ENCODE measurements at places on chromosomes 7 and 10.

DNA sequence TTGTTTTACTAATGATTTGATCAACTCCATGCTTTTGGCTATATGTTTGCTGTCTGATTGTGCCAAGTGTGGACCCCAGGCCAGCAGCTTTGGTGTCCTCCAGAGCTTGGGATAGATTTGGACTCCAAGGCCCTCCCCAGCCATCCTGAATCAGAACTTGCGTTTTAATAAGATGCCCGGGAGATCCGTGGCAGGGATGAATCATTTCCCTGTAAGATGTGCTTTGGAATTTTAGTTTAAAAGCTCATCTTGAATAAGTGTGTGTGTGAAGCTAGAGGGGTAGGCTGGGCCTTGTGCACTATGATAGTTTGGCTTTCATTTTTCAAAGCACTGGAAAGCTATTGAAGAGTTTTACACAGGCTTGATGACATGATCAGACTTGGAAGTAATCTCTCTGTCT is 66.2 kb upstream of the SDK1 start:
- no peak for DNase-seq

DNA sequence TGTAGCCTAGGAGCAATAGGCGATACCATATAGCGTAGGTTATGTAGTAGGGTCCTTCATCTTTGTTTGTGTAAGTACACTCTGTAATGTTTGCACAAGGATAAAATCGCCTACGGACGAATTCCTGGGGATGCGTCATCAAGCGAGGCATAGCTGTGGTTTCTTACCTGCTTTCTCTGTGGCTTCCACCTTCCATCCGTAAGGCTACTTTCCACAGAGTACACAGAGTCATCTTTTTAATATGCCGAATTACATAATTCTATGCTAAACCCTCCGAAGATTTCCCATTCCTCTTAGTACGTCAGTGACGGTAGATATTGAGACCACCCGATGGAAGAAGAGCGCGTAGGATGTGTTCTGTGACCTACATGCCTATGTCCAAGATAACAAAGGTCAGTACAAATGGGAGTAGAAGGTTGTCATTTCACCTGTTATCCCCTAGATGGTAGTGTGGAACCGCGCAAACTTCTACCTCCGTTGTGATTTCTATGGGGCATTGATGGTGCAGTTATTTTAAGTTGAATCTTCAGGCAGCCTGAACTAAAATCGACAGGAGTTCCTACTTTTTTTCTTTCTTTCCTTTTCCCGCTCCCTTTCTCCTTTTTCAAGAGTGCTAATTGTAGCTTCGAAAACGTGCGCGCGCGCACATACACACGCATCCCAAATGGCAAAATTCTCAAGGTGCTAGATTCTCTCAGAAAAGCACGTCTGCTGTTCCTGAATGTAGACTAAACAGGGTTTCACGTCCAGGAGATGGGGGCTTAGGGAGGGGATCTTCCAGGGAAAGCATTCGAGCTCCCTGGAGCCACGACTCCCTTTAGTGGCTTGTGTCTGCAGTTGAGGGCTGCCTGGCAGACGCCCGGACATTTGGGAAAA is 111.7 kb upstream of the MBL2 start:
- peak; percentile 37 for DNase-seq

GRCh38 chr7:116633131-116633988 is 38.6 kb upstream of the MET start:
- no peak for DNase-seq

- DNase-seq, result no peak
These were observed 4.8 kb downstream of the DYNC2I1 start for GRCh38 chr7:158861004-158861787.

GRCh38 chr7:154868921-154869320 is 134.0 kb downstream of the PAXIP1 start:
- DNase-seq, result no peak

GRCh38 chr7:34075523-34076370 is 170.4 kb downstream of the BMPER start:
- DNase-seq, result no peak

DNA sequence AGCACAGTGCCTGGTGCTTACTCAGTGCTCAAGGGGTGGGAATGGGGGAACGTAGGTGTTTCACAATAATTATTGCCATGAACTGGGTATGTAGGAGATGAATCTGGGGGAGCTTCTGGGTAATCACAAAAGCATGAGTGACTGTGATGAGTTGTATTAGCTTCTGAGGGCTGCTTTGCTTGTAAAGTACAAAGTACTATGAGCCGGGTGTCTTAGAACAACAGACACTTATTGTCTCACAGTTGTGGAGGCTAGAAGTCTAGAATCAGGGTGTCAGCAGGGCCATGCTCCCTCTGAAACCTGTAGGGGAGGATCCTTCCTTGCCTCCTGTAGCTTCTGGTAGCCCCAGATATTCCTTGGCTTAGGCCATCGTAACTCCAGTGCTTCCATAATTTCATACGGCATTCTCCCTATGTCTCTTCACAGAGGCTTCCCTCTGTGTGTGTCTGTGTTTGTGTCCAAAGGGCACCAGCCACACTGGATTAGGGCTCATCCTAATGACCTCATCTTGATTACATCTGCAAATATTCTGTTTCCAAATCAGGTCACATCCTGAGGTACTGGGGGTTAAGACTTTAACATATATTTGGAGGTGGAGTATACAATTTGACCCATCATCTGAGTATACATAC is 84.8 kb upstream of the AGBL3 start:
- no peak for DNase-seq

DNA sequence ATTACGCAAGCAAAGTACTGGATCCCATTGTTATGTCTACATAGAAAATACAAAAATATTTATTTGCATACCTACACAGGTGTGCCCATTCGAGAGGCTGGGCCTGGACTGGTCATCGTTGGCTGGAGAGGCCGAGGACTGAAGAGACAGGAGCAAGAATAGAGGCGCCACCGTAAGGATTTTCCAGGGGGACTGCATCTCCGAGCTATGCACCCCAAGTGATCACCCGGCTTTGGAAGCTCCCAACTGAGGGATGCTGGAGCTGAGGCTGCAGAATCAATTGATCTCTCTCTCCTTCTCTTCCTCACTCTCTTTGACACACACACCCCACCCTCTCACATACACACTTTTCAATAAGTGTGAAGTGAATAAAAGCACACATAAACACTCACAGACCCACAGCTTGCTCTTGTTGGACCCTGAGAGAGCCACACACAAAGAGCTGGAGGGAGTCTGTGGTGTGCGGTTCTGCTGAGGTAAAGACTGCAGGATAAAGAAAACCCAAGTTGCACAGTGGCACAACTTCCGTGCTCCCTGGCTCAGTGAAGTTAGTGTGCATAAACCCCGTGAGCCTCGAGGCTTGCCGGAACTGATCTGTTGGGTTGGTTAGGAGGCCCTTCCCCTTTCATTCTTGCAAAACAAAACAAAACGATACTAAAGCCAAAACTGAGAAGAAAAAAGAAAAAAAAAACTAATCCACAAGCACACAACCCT is at the start of gene AOAH:
Gene AOAH, minus strand, starts transcription at position 544 of the 714 bp plus-strand sequence. Its CDS starts 346 bp downstream, at position 198.
- peak; percentile 88 for DNase-seq

- DNase-seq, result peak; percentile 10
These were observed 533.5 kb downstream of the GPAM start for GRCh38 chr10:111650088-111650487.

GRCh38 chr7:136389933-136390332 is 412.8 kb upstream of the MTPN start:
- DNase-seq, result no peak

- peak; percentile 30 for DNase-seq
These were observed 32.7 kb upstream of the NPVF start for GRCh38 chr7:25260862-25261494.

- no peak for DNase-seq
These were observed 155.4 kb downstream of the POU6F2 start for GRCh38 chr7:39133088-39133487.

GRCh38 chr10:63260860-63261251 is 127.7 kb downstream of the NRBF2 start:
- DNase-seq, result no peak

GRCh38 chr10:65788271-65788670 is 1137.6 kb upstream of the LRRTM3 start:
- no peak for DNase-seq

GRCh38 chr7:145797507-145797906 is 319.1 kb upstream of the CNTNAP2 start:
- DNase-seq, result no peak

DNA sequence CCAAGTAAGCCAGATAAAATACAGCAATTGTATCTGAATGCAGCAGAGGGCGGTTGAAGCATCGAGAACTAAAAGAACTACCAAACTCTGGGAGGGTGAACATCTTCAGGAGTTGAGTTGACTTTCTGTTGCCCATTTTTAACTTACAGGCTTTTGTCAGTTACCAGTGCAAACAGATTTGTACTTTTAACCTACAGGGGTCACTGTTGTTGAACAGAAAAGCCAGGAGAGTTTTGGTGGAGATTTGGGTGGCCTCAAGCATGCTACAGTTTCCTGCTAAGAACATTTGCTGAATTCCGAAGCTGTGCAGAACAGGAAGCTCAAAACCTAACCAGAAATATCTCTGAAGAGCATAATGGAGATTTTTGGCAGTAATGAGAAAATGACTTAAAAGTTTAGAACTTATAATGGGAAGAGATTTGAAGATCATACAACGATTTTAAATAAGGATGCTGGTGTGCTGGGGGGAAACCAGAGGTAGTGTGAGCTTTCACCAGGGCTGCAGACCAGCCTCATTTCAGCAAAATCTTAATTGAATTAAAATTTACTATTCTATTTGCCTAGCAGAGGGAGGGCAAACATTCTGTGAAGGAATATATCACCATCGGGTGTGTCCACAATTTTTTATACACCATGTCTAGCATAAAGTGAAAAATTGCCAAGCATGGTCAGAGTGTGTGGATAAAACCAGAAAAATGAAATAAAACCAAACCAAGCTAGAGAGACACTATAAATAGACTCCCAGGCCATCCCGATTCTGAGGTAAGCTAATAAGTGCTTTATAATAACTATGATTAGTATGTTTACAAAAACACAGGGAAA is 208.6 kb upstream of the CCDC6 start:
- DNase-seq, result peak; percentile 8

DNA sequence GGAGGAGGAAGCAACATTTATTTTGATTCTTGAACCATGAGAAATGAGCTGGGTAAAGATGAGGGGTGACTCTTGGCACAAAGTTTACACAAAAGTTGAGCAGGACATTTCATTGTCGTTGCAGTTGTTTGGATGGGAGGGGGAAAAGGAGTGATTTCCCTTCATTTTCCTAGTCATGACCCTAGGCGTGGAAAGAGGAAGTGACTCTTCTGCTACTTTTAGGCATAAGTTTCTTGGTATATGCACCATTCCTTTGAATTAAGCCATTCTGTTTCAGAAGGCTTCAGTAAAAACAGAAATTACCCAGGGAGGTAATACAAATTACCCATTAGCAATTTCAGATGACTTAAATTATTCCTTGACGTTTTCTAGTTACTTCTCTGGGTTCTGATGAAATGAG is 113.9 kb upstream of the FAM171A1 start:
- no peak for DNase-seq

GRCh38 chr10:73032536-73032935 is 64.1 kb downstream of the P4HA1 start:
- DNase-seq, result no peak
